ENCODE measurements at places on chromosomes 2 and 18.

DNA sequence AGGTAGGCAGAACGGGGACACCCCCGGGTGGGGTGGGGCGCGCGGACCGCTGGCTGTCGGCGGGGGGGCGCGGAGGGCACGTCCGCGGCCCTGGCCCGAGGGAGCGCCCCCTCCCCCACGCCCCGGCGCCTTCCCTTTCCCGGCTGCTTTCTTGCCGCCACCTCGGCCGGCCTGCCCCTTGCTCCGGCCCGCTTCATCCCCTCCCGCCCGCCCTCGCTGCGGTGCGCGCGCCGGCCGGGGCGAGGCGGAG is 443 bp downstream of the VAPA start:
- no peak for DNase-seq

GRCh38 chr18:13611142-13611600 is 115.2 kb downstream of the FAM210A start:
- DNase-seq, result no peak

DNA sequence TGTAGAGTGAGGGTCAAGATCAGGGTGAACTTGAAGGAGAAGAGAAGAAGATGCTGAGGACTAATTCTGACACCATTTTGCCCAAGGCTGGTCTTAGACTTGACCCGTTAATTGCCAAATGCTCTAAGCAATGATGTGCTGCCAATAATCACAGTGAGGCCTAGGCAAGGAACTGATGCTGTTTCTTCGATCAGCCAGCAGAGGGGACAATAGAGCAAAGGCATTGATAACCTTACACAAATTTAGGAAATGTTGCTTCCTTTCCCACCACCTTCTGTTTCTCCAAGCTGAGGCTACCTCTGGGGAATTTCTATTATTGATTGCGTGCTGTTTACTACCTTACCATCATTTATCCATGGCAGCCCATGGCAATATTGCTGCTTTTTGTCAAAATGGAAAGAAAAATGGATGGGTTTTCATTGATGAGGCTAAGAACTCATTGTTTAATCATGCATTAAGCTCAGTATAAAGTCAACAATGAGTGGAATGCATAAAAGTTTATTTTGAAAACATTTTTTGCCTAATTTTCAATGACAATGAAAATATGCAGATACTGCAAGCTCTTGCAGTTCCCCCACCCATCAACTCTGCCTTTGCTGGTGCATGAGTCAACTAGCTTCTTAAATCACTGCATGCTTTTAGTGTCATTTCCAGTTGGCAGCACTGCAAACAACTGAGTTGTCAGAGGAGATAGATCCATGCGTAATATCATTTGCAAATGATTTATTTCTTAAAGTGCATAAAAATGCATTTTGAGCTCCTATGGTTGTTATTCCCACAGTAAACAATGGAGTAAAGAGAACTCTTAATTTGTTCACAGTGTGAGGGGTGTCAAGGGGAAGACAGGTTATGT is 116.4 kb upstream of the NYAP2 start:
- peak; percentile 38 for DNase-seq

DNA sequence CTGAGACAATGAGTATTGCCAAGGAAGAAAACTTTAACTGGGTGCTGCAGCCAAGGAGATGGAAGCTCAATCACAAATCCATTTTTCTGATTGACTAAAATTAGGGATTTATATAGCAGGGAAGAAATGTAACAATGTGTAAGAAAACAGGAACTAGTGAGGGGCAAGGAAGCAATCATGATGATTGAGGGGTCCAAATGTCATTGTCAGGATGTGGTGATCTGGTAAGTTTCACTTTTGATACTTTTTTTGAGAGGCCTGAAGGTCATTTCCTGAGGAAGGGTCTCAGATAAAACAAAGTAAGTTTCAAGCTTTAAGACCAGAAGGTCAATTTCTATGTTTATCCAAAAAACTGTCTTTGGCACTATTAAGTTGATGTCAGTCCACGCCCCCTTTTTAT is 12.0 kb upstream of the GCC2 start:
- DNase-seq, result no peak

DNA sequence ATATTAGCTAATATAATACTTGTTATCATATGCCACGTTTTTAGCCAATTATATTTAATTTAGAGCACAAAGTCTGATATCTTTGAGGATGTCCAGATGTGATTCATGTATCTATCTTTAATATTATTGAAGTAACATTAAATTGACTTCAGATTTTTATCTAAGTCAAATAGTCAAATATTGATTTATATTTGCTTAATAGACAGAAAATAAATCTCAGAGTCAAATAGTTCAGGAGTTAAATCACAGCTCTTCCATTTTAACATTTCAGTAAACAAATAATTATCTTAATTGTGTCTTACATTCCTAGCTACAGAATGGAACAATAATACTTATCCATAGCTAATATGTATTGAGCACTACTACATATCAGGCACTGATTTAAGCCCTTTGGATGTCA is 379.4 kb upstream of the UBE2E3 start:
- DNase-seq, result no peak

- no peak for DNase-seq
Observed at GRCh38 chr2:56338232-56338631, 154.4 kb downstream of the CCDC85A start.

DNA sequence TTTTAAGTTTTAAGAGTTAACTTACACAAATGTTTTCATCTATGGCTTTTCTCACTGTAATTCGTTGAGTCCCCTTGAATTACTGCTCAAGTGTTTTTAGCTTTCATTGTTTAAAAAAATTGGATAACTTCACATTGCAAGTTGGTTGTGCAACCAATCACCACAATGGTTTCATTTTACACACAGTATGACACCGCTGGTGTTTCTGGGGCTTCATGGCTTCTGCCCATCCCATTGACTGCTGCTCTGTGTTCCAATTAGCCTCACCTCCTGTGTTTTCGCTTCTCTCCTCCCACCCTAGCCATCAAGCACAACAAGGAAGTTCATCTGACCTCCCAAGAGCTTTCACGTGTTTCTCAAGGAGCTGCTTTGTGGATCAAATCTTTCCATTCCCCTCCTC is 199.1 kb upstream of the CHAC2 start:
- DNase-seq, result no peak

DNA sequence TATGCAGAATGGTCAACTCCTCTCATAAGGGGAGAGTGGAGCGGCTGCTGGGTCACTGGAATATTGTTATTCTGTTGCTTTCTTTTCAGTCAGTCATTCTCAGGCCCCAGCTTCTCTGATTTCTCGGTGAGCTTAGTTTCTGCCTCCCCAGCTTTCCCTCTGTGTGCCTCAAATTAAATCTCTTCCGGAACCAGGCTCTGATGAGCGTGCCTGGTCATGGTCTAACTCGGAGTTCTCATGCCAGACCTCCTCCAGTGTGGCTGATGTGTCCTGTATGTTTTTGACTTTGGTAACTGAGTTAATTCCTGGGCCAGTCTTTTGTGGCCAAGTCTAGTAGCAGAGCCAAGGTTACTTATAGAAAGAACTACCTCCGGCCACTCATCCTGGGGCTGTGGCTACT is 4.9 kb upstream of the STK11IP start:
- no peak for DNase-seq

- no peak for DNase-seq
Observed at GRCh38 chr2:134766583-134766982, 47.8 kb upstream of the TMEM163 start.

- no peak for DNase-seq
Observed at GRCh38 chr2:61443342-61444041, 27.4 kb downstream of the USP34 start.

- DNase-seq, result no peak
Observed at GRCh38 chr2:109382951-109383350, 230.8 kb downstream of the SEPTIN10 start.

DNA sequence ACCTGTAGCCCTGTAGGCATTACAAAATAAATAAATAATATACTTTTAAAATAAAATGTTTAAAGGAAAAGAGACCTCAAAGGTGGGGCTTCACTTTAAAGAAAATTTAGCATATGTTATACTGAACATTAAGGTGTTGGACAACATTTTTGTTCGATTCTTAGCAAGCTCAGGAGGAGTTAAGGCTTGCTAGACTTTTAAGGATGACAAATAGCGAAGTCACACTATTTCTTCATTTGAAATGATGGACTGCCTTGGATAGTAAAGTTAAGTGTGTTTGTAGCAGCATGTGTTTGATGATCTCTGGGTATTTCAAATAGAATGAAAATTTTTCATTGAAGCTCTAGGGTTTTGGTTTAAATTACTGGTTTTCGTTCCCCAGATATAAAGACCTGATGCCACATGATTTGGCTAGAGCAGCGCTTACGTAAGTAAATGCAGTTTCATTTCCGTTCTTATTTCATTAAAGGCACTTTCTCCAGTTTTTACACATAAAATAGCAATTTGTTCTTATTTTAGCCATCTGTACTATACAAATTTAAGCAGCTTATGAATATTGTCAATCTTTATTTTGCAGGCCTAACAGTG is 24.9 kb downstream of the HADHB start:
- DNase-seq, result no peak

DNA sequence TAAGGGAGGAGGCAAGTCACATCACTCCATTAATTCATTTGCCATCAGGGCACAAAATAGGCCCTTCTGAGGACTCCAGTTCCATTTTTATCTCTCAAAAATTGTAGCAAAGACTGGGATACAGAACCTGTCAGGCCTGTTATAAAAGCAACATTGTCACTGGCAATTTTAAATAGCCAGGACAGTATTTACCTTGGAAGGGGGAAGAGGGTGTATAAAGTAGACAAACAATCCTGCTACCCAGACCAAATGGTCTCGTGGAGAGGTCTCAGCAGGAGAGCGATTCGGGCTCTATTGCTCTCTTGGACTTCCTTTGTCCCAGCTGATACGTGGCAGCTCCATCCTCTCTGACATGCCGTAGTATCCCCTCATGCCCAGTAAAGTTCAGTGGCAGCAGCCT is 740.3 kb upstream of the HS6ST1 start:
- DNase-seq, result no peak

- DNase-seq, result no peak
Observed at GRCh38 chr2:82793711-82794435, 1665.2 kb downstream of the SUCLG1 start.

DNA sequence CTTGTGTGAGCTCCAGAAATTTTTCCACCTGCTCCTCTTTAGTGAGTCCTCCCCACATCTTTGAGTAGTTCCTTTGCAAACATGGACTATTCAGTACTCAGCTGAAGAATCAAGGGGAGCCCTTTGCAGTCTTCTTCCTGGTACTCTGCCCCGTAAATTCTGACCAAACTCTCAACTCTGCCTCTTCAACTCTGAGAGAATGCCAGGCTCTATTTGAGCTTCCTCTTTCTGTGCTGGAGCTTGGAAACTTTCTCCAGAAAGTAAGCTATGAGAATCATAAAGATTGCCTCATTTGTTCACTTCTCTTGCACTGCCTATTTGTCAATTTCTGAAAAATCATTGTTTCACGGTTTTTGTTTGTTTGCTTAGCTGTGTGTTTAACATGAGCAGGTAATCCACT is 7.4 kb upstream of the STAT4 start:
- DNase-seq, result no peak

DNA sequence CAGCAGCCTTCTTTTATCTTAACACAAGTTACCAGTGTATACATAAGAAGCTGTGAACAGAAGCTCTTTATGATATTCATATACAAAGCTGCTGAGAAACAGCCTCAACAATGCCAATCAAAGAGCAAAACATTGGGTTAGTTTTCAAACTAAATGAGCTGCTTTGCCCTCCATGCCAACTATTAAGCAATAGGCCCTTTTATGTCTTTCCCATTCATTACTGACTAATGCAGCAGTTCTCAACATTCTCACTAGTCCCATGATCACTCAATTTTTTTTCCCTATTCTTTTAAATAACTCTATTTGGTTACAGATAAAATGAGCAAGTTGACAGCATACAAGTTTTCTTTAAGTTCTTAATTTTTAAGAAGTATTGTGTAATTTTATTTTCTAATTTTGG is 57.9 kb upstream of the FRZB start:
- DNase-seq, result no peak

DNA sequence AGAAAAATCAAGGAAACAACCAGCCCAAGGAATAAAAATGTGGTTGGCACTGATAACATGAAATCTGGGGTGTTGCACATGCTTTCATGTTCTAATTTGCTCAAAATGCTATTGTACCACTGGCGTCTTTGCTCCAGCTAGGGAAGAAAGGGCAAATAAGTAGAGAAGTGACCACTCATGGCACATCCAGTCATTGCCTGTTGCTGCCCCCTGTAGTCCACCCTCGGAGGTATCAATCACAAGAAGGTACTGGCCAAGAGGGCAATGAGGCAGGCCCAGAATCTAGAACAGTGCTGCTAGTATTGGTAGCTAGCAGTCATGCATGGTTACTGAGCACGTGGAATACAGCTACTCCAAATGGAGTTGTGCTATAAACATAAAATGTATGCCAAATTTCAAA is 213.4 kb downstream of the CDCA7 start:
- DNase-seq, result no peak

DNA sequence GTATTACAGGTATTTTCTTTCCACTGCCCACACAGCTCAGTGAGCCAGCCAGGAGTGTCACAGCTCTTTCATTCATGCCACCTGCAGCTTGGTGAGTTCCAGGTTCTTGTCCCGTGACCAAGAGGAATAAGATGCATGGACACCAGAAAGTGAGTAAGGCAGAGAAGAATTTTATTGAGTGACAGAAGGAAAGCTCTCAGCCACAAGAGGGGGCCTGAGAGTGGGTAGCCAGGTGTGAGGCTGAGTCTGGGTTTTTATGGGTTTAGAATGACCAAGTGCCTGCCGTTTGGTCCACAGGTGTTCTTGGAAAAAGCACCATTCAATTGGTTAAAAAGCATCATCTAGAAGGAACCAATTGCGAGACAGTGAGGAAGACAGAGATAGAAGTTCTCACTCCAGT is 1097.1 kb upstream of the SLC39A10 start:
- no peak for DNase-seq

GRCh38 chr2:241499146-241499965 is 9.0 kb downstream of the STK25 start:
- no peak for DNase-seq

DNA sequence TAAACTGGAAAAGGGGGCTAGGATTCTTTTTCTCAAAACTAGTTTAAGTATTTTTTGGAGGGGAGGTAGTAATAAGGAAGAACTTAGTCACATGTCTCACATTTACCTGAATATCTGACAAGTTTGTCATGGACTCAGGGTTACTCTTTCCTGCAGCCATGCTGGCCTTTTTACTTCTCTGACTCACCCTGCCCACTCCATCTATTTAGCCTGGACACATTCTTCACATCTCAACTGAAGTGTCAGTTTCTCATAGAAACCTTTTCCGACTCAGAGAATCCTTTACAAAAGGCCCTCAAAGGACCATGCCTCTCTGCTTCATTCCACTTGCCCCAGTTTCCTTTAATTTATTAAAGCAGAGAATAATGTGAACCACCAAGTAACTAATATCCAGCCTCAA is 42.6 kb downstream of the SCN7A start:
- no peak for DNase-seq

- DNase-seq, result no peak
Observed at GRCh38 chr2:151523850-151524249, 114.1 kb downstream of the RIF1 start.
